ENCODE measurements at places on chromosomes 2 and 18. TPM values are rescaled to one million over a fixed set of nuclear protein-coding genes. Genes with fewer than 3 reads are reported as not detected.

SDC1 gene
- total RNA-seq, result 0.13 TPM

CRYGD gene
- total RNA-seq, result not detected

ARID5A gene
- total RNA-seq, result 112 TPM

HMSD gene
- total RNA-seq, result 10.8 TPM

MOGAT1 gene
- not detected for total RNA-seq

GALR1 gene
- not detected for total RNA-seq

HES6 gene
- 6.0 TPM for total RNA-seq
